ENCODE measurements at places on chromosomes 7 and 10. TPM values are rescaled to one million over a fixed set of nuclear protein-coding genes. Genes with fewer than 3 reads are reported as not detected.

CDH23 gene
- total RNA-seq = 11.6 TPM

OR2A7 gene
- total RNA-seq = 4.2 TPM

ORC5 gene
- 26.5 TPM for total RNA-seq

BMPR1A gene
- 49.8 TPM for total RNA-seq

MAT1A gene
- total RNA-seq = 0.98 TPM

OR2A1 gene
- 0.33 TPM for total RNA-seq

ADCY1 gene
- 2.5 TPM for total RNA-seq

NACAD gene
- 3.2 TPM for total RNA-seq

DLG5 gene
- 138 TPM for total RNA-seq

GALNT17 gene
- total RNA-seq = 1.2 TPM

FAM20C gene
- 71.0 TPM for total RNA-seq

SLC26A5 gene
- 3.6 TPM for total RNA-seq

HMX3 gene
- not detected for total RNA-seq

NUTM2D gene
- total RNA-seq = 2.9 TPM

SFRP4 gene
- 13.3 TPM for total RNA-seq

ANXA8L1 gene
- total RNA-seq = 6.6 TPM

GPR85 gene
- 0.29 TPM for total RNA-seq

RSBN1L gene
- 29.8 TPM for total RNA-seq

IDI2 gene
- total RNA-seq = not detected

SPAM1 gene
- not detected for total RNA-seq

MRPL32 gene
- total RNA-seq = 49.0 TPM

FFAR4 gene
- 2.9 TPM for total RNA-seq

HTR5A gene
- not detected for total RNA-seq

NPTX2 gene
- 3.2 TPM for total RNA-seq

SLC39A12 gene
- 0.88 TPM for total RNA-seq

LIPA gene
- 44.9 TPM for total RNA-seq

PRLHR gene
- total RNA-seq = not detected

AMZ1 gene
- total RNA-seq = 0.88 TPM

NUTM2E gene
- not detected for total RNA-seq

PLXNA4 gene
- total RNA-seq = 32.5 TPM

ADGRA1 gene
- not detected for total RNA-seq

HOXA10 gene
- 2.3 TPM for total RNA-seq

CPED1 gene
- 15.4 TPM for total RNA-seq

PSMC2 gene
- total RNA-seq = 93.7 TPM

TEX36 gene
- total RNA-seq = not detected

LRGUK gene
- 1.6 TPM for total RNA-seq

CYP3A7 gene
- not detected for total RNA-seq

ALOX5 gene
- total RNA-seq = 49.0 TPM

OR6V1 gene
- total RNA-seq = not detected

DOCK1 gene
- total RNA-seq = 101 TPM

ACTR3C gene
- total RNA-seq = 54.0 TPM

SPACDR gene
- total RNA-seq = not detected

SLC16A9 gene
- 0.33 TPM for total RNA-seq

C10orf143 gene
- total RNA-seq = 2.1 TPM

LRRC61 gene
- 8.0 TPM for total RNA-seq

LHPP gene
- 17.0 TPM for total RNA-seq

OR2A12 gene
- not detected for total RNA-seq
